Epithelial cell of esophagus (primary cell): ENCODE measurements at places on chromosomes 7 and 10.

- no peak for DNase-seq
Measured at GRCh38 chr7:13049946-13050345, 362.5 kb downstream of the ARL4A start.

GRCh38 chr10:52780391-52781155 is 8.0 kb upstream of the MBL2 start:
- no peak for DNase-seq

DNA sequence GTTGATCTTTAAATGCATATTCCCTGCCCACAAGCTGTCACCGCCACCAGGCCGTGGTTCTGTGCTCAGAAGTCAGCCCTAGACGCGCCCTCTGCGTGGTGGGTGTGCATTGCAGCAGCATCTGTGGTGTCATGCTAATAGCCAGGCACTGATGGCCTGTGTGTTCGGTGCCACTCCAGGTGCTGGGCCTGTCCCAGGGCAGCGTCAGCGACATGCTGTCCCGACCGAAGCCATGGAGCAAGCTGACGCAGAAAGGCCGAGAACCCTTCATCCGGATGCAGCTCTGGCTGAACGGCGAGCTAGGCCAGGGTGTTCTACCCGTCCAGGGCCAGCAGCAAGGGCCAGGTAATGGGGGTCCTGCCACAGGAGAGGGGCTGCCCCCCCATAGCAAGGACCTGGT is 82.5 kb upstream of the SH2B2 start:
- no peak for DNase-seq

GRCh38 chr7:44223362-44224079 is 22.7 kb downstream of the YKT6 start:
- no peak for DNase-seq

GRCh38 chr7:41861642-41862041 is 158.8 kb upstream of the INHBA start:
- no peak for DNase-seq

DNA sequence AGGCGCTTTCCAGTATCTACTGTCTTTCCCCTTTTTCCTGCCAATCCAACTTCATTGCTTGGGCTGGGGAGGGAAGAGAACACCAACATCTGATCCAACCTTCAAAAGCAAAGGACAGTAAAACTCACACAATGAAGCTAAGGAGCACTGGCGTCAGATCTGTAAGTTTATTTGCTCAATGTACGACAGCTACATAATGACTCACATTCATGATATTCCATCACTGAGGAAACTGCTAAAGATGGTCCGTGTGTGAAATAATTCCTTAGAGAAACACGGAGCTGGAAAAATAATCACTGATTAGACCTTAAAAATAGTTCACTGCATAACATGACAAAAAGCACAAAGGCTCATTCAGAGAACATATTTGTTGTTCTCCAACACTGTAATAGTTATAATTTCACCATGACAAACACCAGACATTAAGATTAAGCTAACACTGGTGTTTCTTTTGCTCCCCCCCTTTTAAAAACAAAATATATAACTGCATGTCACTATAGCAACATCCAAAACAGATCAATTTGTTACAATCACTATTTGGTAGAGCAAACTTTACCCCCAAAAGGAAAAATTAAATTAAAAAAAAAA is 24.3 kb downstream of the HSPB1 start:
- DNase-seq, result no peak

- peak; percentile 63 for DNase-seq
Measured at GRCh38 chr7:50685135-50686065, 97.3 kb downstream of the GRB10 start.

DNA sequence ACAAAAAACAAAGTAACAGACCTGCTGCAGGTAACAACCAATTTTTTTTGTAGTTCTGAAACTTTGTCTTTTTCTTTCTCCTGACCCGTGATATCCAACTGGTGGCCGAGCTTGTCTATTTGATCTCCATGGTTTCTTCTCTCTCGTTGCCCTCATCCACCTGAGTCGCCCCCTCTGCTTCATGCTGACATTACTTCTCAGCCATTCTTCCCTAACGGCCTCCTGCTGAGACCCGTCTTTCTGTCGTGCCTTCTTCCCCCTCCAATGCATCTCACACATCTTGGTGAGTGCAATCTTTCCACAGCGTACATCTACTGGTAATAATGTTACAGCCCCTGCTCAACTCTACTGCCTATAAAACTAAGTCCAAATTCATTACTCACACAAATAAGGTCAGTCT is 352.9 kb downstream of the RNLS start:
- DNase-seq, result no peak

- DNase-seq, result no peak
Measured at GRCh38 chr7:142868188-142868985, 13.5 kb downstream of the EPHB6 start.

DNA sequence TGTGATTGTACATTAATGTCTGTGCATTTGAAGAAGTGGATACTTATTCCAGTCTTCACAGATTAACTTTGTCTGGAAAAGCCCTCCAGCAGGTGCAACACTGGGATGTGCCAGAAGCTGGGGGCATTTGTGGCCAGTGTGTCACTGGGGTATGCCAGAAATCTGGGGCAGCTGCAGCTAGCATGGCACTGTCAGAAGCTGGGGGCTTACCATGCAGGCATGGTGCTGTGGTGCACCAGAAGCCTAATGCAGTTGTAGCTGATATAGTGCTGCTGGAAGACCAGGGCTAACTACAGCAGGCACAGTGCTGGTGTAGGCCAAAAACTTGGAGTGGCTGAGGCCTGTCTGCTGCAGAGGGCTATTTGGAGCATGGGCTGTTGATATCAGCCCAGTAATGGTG is 270.1 kb downstream of the STK31 start:
- no peak for DNase-seq

DNA sequence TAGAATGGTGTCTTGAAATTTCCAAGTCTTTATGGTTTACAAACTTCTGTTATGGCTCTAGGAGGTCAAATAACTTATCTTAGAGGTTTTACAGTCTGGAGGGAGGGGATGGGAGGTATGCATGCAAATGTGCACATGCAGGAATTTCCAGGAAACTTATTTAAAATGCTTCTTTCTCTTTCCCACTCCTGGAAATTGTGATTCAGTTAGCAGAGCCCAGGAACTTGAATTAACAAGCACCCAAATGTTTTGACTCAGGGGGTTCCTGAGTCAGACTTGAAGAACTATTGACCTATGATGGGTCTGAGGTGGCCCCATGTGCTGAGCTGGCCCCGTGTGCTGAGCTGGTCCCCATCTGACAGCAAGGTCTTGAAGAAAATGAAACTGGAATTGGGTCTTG is 669.4 kb downstream of the INHBA start:
- DNase-seq, result peak; percentile 46

DNA sequence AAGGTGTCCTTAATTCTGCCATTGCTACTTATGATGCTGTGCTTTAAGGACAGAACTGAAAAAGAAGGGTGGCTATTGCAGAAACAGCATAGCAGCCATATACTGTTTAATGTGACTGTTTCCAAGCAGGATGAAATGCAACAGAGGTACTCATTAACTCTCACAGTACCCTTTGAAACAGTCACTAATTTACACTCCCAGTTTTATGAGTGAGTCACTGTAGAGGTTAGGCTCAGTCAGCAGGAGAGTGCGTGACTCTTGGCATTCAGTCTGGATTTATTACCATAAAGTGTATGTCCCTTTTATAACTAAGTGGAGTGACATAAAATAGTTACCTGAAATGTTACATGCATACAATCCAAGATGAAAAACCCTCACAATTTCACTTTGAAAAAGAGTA is 27.7 kb downstream of the ALDH18A1 start:
- peak; percentile 59 for DNase-seq

DNA sequence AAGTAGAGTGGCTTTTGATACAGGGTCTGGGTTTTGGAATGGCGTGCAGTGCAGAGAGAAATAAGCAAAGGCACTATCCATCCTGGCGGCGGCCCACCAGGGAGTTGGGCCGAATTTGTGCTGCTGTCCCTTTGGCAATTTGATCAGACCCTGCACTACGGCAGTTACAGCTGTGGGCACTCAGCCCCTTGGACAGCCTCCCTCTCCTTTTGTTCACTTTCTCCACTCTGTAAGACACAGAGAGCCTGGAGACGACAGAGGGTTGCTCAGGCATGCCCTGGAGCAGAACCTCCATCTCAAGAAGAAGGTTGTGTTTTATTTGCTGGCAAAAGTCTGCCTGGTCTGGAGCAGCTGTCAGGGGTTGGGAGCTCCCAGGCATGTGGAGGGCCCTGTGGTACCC is 55.8 kb downstream of the LHPP start:
- no peak for DNase-seq

- no peak for DNase-seq
Measured at GRCh38 chr10:125721035-125721434, 1.5 kb downstream of the EDRF1 start.

- DNase-seq, result no peak
Measured at GRCh38 chr10:95328013-95328412, 37.2 kb upstream of the PDLIM1 start.

DNA sequence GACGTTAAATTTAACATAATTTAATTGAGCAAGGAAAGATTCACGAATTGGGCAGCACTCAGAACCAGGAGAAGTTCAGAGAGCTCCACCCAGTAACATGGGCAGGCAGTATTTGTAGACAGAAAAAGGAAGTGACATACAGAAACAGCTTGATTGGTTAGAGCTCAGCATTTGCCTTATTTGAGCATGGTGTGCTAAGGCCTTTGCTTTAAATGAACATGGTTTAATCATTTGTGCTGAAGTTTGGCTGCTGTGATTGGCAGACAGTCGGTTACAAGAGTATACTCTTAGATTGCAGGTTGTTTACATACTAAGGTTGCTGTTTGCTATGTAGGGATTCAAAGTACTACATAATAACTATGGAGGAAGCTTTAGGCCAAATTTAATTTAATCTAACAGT is 199.2 kb downstream of the MALRD1 start:
- DNase-seq, result no peak

DNA sequence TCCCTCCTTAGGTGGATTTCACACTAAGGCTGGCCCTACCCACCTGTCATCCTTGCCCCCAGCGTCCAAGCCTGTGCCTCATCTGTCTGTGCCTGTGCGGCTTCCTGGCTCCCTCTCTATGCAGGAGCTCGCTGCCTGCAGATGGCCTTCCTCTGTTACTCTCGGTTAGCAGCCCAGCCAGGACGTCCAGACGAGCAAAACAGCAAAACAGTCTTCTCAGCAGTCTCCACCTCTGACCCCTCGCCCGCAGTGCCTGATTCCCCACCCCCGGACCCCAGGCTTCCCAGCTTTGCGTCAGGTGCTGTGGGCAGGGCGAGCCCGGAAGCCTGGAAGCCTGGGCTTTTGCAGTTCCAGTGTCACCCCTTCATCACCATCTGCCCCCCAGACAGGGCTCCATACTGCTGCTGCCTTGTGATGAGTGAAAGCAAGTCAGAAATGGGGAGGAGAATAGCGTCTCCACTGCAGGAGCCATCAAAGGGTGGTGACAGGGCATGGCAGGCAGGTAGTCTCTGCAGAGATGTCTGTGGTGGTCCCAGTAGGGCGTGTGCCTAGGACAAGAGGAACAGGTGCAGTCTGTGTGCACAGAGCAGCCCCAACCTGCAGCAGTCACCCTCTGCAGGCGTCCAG is 88.5 kb downstream of the ADCY1 start:
- DNase-seq, result no peak

GRCh38 chr10:36725581-36726520 is 399.5 kb upstream of the ANKRD30A start:
- peak; percentile 94 for DNase-seq

DNA sequence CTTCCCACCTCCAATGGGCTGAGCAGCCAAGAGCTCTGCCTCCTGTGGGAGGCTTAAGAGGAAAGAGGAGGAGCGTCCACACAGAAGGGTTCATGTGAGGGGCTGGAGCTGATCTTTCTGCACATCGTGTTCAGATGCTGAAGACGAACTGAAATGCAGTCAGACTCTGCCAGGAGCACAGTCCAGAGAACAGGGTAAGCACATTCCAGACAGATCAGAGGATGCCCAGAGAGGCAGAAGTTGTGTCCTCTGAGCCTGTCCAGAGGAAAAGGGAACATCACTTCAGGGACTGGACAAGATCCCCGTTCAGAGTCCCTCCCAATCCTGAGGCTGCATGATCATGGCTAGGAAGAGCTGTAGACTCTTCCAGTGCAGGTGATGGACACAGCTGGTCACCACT is 72.9 kb downstream of the ITIH5 start:
- no peak for DNase-seq

- peak; percentile 77 for DNase-seq
Measured at GRCh38 chr10:58237014-58237834, 30.5 kb downstream of the IPMK start.

GRCh38 chr7:33745934-33746333 is 159.4 kb upstream of the BMPER start:
- peak; percentile 57 for DNase-seq

- DNase-seq, result peak; percentile 29
Measured at GRCh38 chr7:97971120-97971989, 18.6 kb downstream of the OCM2 start.

GRCh38 chr10:103599211-103599610 is 105.7 kb downstream of the NEURL1 start:
- no peak for DNase-seq

- peak; percentile 13 for DNase-seq
Measured at GRCh38 chr7:38656968-38657367, 25.8 kb upstream of the AMPH start.

DNA sequence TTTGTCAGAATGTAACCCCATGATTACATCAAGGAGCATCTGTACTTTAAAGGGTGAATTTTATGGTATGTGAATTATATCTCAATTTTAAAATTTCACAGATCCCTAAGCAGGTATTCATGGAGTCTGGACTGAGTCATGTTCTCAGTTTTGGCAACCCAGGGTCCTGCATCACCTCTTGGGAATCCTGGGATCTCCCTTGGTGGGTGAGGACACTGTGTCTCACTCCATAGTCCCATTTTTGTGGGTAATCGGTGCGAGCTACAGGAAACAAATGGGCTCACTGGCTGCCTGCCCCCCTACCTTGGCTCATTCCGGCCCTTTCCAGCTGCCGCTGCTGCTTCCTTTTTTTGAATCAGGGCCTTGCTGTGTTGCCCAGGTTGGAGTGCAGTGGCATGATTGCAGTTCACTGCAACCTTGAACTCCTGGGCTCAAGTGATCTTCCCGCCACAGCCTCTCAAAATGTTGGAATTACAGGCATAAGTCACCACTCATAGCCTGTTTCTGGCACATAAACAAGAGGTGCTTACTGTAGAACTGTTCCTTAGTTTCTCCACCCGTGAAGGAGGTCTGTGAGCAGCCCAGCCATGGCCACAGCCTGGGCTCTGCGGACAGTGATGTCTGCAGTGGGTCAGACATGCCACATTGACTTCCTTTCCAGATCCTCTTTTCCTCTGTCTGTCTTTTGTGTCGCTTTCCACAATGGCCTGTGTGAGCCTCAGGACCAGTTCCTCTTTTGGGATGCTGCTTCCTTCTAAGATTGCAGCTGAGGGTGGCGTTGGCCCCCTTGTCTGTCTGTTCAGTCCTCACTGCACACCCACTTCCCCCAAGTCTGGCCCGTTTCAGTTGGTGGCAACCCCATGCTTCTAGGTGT is 14.5 kb downstream of the PALD1 start:
- no peak for DNase-seq

- peak; percentile 55 for DNase-seq
Measured at GRCh38 chr10:59580026-59580863, 129.4 kb downstream of the SLC16A9 start.

- peak; percentile 70 for DNase-seq
Measured at GRCh38 chr10:100482181-100482833, 19.5 kb downstream of the WNT8B start.
